ENCODE measurements at places on chromosomes 3 and 15.

- no peak for DNase-seq
Observed at GRCh38 chr3:147493666-147494065, 84.5 kb downstream of the ZIC1 start.

GRCh38 chr3:138202945-138203701 lies 16.0 kb downstream of the ARMC8 start:
- no peak for DNase-seq

DNA sequence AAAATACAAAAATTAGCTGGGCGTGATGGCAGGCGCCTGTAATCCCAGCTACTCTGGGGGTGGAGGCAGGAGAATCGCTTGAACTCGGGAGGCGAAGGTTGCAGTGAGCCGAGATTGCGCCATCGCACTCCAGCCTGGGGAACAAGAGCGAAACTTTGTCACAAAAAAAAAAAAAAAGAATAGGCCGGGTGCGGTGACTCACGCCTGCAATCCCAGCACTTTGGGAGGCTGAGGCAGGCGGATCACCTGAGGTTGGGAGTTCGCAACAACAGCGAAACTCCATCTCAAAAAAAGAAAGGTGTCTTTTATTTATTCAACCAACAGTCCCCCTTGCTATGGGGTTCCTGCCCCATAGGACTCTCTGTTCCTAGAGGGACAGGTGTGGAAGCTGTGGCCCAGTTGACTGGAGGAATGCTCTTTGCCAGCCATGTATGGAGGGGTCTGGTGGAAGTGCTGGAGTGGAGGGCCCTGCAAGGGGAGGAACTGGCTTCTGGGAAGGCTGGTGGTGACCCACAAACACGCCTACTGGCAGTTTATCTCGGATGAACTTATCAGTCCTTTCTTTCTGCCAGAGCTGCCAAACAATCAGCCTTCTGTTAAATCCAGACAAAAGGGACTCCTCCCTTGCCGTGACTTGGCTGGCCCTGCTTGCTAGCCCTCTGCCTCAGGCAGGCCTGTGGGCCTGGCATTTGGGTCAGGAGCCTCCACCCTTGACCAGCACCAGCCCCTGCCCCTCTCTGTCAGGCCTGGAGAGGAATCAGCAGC lies 4.6 kb upstream of the DAG1 start:
- DNase-seq: no peak

GRCh38 chr3:52683611-52684010 lies 2.1 kb downstream of the PBRM1 start:
- DNase-seq: no peak

- DNase-seq: peak; percentile 74
Observed at GRCh38 chr15:66946578-66947164, 118.7 kb upstream of the SMAD3 start.

DNA sequence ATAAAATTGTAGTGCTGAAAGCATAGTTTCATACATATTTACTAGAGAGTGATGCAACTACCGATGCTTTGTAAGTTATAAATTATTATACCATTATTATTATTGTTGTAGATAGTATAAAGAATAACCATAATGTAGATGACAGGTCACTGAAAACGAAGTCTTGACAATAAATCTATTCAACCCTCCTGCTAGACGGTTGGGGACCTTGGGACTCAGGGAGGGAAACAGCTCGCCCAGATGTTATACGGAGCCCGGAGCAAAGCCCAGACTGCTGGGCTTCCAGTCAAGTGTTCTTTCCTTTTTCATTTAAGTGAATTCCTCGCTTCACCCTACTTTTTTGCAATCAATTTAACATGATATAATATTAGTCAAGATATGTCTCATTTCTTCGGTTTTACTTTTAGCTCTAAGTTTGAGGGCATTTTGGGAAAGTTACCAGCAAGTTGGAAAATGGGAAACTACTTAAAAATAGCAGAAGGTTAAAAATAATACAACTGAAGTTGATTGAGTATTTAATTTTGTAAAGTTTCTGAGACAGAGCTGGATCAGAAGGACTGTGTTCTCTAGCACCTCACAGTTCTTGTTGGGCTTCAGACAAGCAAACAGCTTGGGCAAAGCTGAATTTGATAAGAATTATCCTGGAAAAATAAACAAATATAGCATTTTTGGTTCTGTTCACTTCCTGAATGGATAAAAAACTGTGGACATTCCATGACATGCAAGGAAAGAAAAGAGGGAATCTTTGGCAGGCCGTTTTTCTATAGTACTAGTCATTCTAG lies 173.4 kb upstream of the TP63 start:
- DNase-seq: no peak

DNA sequence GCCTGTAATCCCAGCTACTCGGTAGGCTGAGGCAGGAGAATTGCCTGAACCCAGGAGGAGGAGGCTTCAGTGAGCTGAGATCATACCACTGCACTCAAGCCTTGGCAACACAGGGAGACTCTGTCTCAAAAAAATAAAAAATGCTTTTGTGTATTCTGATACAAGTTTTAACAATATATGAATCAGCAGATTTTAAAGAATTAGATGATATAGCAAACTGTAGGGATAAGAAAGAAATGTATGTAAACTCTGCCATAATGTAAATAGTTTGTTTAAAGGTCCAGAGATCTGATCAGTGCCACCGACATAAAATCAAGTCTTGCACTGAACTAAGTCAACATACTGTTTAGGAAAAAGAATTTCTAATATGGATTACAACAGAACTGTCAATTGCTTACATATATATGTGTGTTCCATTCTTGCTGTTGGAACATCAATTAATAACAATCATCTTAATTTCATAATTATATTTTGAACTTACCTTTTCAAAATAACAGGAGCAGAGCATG lies 208.3 kb downstream of the NEK10 start:
- no peak for DNase-seq

DNA sequence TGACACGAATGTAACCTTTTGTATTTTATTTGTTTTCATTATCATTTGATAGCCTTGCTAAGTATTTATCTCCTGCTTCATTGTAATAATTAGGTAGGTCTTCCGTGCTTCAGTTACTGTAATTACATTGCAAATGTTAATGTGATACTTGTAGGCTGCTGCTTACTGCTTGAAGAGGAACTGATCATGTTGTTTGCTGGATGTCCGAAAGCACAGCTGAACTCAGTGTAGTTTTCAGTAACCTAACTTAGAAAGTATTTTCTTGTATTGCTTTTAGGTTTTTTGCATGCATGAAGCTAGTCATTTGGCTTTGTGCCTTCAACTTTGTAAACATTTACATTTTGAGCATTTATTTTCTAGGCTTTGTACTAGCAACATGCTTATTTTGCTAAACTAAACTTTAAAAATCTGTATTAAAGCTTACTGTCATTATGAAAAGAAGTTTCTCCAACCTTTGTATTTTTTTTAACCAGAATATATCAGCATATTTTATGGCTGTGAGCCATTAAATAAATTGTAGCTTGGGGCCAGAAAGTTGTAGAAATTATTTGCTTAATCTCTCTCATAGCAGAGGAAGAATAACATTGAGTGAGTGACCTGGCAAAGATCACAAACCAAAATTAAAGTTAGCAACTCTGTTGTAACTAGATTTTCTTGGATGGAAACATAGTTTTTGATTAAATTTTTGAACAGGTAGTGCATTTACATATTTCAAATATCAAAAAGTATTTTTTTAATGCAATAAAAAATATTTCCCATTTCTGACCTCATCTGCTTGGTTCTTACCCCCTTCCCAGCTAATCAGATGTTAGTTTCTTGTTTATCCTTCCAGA lies 30.7 kb downstream of the SACM1L start:
- no peak for DNase-seq

- no peak for DNase-seq
Observed at GRCh38 chr3:43218921-43219320, 67.4 kb upstream of the SNRK start.

DNA sequence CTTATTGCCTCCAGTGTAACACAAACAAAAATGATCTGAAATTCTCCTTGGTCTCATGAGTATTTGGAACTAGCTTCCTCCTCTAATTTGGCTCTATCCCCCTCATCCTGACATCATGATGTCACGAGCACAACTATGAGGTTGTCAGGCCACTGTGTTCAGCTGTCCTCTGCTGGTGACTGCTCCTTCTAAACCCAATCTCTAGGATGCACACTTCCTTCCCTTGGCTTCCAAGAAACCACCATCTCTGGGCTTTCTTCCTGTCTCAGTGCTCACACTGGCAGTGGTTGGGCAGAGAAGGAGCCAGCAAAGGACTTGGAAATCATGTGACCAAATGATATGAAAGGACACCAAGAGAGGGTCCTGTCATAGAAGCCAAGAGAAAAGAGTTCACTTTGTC lies 30.7 kb upstream of the EIF1B start:
- no peak for DNase-seq

- no peak for DNase-seq
Observed at GRCh38 chr15:32807331-32807730, 89.5 kb downstream of the GREM1 start.

- DNase-seq: no peak
Observed at GRCh38 chr15:55334371-55334770, 15.3 kb downstream of the PIGB start.

DNA sequence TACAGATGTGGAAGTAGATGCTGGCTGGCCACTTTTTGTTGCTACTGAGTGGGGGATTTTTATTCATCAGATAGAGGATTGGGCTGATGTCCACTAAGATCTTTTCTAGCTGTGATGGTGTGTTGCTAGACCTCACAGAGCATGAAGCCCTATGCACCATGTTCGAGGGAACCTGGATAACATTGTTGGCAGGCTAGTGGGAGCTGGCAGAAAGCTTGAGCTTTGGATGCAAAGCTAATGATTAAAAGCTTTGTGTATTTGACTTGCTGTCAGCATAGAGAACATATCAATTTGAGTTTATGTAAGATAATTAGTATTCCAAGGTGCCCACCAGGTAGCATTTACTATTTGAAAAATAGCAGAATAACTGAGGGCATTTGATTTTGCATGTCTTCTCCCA lies 59.1 kb downstream of the ST6GAL1 start:
- DNase-seq: no peak

- DNase-seq: no peak
Observed at GRCh38 chr3:32596282-32596908, 25.7 kb upstream of the DYNC1LI1 start.

DNA sequence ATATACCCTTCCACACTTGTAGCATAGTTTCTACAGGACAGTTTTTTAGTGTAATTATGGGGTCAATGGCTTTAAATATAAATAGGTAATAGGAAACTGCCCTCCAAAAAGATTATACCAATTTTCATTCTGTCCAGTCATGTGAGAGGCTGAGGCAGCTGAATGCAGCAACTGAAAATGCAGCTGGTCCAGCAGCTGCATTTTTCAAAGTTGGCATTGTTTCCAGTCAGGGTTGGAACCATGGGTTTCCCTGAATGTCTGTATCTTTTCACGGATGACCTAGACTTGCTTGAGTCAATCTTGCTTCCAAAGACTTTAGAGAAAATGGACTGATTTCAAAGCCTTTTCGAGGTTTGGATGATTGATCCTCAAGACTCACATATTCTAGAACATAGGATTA lies 9.9 kb upstream of the KNL1 start:
- no peak for DNase-seq

All from activated naive CD4-positive, alpha-beta T cell treated with Interleukin-2 at 50 U/mL for 16 hours (primary cell).